Pons (tissue), 1 donor: ENCODE measurements at places on chromosomes 7 and 10.

- DNase-seq: no peak
These were observed 153.7 kb downstream of the NRBF2 start for GRCh38 chr10:63286754-63287264.

GRCh38 chr7:130345136-130345535 lies 520 bp downstream of the CPA5 start:
- no peak for DNase-seq

GRCh38 chr10:35339942-35340341 lies 3.6 kb downstream of the CCNY start:
- no peak for DNase-seq

DNA sequence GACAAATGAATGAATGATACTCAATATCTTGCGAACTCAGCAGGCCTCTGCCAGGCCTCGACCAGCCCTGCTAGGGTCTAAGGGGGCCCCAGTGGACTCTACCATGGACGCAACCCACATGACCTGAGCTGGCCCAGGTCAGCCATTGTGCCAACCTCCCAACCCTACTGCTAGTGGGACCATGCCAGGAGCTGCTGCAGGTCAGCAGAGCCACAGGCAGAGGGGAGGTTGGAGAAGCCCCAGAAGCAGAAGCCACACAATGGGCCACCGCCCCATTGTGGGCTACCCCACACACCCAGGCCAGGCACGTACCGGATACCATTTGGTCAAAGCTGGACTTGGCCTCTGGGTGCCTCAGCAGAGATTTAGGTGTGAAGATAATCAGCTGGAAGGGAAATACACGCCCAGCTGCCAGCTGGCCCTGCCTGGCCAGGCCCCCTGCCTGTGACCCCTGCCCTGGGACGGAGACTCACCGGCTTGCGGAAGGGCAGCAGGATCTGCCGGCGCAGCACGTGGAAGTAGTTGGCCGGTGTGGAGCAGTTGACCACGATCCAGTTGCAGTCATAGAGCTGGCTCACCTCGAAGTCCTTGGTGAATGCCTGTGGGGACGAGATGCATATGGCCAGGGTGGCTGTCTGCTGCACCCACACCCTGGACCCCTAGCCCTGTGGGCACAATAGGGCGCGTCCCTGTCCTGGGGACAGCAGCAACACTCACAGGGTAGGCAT lies 24.5 kb downstream of the OGDHL start:
- no peak for DNase-seq

DNA sequence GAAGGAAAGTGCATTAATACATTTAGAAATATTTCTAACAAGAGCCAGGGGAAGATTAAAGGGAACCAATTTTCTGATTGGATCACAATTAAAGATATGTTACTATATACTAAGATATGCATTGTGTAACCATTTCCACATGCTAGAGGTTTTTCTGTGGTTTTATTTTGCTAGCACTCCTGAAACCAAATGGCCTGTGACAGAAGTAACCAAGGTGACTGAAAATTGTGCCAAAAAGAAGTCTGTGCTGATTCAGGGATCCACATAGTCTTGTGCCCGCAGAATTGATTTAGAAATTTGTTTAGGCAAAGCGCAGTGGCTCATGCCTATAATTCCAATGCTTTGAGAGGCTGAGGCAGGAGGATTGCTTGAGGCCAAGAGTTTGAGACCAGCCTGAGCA lies 1.8 kb downstream of the CC2D2B start:
- no peak for DNase-seq

DNA sequence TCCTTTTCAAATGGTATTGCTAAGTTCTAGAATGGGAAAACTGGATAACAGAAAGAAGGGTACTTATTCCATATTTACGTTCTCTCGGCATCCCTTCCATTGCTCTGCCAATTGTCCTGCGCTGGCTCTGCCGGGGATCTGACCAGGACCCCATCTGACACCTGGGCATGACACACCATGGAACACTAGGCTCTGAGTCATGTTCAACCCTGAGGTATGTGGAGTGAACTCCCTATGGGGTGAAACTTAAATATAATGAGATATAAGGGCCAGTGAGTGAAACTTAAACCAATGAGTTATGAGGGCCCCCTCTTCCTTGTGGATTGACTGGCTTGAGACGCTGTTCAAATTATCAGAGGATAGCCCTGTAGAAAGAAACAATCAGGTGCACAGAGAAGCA lies 55.1 kb upstream of the ZEB1 start:
- no peak for DNase-seq

DNA sequence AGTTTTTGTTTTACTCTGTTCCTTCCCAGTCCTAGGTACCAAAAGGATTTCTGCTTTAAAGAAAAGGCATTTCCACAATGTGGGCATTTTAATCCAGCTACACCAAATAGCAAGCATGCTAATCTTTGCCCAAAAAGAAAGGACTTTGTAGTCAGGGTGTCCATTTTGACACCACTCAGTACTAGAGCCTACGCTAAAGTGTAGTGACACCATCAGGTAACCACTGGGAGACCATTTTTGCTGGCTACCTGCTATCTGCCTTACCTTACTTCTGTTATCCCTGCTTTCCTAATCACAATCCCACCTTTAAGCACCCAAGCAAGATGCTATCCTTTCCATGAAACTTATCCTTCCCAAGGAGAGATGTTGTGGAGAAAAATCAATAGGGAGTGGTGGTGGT lies 129.7 kb downstream of the VPS50 start:
- no peak for DNase-seq

GRCh38 chr7:91082852-91083495 lies 181.3 kb upstream of the FZD1 start:
- peak; percentile 37 for DNase-seq

DNA sequence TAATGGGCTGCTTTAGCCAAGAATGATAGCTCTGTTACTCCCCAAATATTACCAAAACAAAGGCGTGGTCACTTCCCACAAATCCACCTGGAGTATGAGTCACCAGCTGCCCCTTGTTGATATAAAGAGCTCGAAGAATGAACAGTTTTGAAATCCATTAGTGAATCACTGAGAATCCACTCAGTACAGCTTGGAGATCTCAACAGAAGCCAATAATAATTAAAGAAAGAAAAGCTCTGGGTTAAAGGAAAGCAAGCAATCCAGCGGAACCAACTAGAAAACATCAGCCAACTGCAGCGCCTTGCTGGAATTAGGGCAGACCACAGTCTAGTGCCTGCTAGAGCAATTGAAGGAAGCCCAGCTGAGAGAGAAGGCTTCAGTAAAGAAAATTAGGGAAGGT lies 576.0 kb upstream of the C7orf33 start:
- DNase-seq: no peak

- no peak for DNase-seq
These were observed 159.8 kb downstream of the DIP2C start for GRCh38 chr10:529468-530230.

GRCh38 chr10:117374506-117375359 lies 507 bp downstream of the PDZD8 start:
- DNase-seq: peak; percentile 26

DNA sequence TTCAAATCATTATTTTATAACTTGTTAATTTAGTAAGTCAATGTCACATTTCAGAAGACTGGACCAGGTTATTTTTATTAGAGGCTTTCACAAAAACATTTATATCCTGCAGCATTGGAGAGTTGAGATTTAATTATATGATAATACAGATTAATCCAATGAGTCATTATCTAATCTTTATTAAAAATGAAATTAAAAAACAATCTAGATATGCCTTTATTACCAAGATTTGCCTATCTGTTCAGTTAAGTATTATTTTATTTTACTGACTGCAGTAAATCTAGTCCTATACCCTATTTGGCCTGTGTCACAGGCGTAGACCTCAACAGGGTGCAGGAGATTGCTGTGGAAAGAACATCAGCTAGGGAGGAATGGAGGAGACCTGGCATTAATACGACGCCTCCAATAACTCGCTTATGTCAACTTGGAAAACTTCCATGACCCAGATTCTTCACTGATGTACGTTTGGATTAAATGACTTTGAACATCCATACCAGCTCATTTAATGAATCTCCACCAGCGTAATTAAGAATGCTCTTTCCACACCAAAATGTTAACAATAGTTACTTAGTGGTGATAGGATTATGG lies 18.2 kb downstream of the PAXIP1 start:
- no peak for DNase-seq

GRCh38 chr10:13352519-13352918 lies 4.4 kb upstream of the SEPHS1 start:
- DNase-seq: no peak

DNA sequence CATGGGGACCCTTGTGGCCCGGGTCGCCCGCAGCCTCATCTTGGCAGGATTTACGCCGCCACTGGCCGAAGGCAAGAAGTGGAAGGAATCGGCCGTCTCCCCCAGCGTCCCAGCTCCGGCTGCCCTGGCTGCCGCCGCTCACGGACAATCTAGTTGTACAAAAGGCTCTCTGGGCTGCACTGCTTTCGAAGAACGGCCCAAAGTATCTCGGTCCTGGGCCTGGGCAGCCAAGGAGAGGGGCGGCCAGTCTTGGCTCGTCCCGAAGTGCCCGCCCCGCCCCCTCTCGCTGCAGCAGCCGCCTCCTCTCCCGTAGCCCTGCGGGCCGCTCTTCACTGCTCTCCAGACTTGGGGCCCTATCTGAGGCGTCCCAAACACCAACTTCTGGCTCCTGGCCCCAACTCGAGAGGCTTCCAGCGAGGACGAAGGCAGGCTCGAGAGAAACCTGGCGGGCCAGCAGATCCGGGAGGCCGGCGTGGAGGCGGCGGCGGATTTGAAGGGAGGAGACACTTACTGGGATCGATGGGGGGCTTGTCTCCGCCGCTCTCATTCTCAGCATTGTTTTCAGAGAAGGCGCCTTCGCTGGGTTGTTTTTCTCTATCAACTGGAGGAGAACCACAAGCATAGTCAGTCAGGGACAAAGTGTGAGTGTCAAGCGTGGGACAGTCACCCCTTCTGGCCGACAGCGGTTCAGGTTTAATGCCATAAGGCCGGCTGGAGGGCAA lies 809 bp downstream of the HOXA9 start:
- no peak for DNase-seq

- DNase-seq: peak; percentile 77
These were observed 251.0 kb upstream of the TAC1 start for GRCh38 chr7:97480772-97481390.

GRCh38 chr7:88669913-88670312 lies 89.6 kb upstream of the ZNF804B start:
- no peak for DNase-seq

- no peak for DNase-seq
These were observed 202.7 kb downstream of the EBF3 start for GRCh38 chr10:129761197-129761972.

DNA sequence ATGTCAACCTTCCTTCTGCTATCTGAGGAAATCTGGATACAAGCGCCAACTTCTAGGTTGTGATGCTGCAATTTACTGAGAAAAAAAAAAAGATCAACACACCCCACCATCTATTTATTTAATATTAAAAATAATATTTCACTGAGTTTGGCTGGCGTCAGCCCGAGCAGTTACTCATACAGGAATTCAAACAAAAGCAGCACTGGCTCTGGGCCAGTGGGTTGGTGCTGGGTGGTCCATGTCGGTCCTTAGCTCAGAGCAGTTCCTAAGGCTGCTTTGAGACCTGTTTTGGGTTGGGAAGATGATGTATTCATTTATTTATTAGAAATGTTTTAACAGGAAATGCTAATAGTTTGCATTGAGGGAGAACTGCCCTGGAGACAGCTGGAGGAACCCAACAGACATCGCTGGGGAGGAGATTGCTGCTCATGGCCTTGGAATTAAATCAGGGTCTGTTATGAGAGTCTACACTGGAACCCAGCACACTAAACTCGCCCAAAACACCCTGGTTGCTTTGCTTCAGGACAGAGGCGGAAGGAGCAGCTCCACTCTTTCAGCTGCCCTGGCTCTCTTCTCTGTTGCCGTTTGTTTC lies 36.3 kb upstream of the GOT1 start:
- DNase-seq: no peak

- DNase-seq: no peak
These were observed 446.5 kb downstream of the LRMDA start for GRCh38 chr10:75877877-75878276.

DNA sequence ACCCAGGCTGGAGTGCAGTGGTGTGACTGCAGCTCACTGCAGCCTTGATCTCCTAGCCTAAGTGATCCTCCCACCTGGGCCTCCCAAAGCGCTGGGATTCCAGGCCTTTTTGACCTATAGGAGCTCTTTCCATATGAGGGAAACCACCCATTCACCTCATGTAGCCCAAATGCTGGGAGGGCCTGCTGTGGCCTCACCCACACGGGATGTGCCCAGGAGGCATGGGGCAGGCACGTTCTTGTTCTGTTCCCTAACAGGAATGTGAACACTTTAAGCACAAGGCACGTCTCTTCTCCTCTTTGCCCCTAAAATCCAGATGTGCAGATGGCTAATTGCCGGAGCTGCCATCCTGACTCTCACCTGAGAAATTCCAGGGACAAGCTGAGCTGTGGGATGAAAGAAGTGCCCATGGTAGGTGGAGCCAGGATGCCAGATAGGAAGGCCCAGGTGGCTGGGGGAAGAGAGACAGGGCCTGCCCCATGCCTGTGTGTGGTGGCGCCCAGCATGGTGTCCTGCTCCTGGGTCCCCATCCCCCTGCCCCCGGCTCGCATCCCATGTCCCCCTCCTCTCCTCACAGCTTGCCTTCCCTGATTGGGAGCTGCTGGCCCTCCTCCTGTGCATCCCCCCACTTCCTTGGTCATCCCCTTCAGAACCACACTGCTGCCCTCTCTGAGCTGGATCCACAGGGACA lies 17.3 kb downstream of the CAMK2B start:
- DNase-seq: no peak

- no peak for DNase-seq
These were observed 130.5 kb upstream of the PFKP start for GRCh38 chr10:2936816-2937215.

DNA sequence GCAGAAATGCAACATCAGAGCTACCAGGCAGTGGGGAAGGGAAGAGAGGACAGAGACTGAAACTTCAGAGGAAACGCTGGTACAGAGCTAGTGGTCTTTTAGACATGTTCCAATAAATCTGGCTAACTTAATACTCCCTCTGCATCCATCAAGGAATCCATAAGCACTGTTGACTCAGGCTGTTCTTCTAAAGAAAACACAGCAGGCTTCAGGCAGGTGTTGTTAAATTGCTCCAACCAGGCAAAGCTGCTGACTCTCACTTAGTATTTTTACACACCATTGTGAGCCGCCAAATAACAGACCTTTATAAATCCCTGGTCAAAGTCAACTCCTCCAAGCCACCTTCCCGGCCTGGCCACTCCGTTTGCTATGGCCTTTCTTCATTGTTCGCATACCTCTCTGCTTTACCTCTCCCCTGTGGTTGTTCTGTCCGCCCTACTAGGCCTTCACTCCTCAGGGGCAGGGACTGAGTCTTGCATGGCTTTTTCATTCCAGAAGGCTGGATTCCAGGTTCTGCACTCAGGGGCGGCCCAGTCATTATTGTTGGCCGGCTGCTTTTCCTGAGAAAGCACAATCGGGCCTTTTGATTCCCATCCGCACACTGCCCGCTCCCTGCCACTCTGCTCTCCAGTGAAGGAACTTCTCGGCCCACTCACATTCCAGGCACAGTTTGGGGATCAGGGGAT lies 18.4 kb downstream of the CREB3L2 start:
- peak; percentile 75 for DNase-seq

- DNase-seq: no peak
These were observed 89.8 kb upstream of the LRRC4 start for GRCh38 chr7:128120976-128121490.
